KG1 (cell line): ENCODE measurements at places on chromosomes 1 and 21.

DNA sequence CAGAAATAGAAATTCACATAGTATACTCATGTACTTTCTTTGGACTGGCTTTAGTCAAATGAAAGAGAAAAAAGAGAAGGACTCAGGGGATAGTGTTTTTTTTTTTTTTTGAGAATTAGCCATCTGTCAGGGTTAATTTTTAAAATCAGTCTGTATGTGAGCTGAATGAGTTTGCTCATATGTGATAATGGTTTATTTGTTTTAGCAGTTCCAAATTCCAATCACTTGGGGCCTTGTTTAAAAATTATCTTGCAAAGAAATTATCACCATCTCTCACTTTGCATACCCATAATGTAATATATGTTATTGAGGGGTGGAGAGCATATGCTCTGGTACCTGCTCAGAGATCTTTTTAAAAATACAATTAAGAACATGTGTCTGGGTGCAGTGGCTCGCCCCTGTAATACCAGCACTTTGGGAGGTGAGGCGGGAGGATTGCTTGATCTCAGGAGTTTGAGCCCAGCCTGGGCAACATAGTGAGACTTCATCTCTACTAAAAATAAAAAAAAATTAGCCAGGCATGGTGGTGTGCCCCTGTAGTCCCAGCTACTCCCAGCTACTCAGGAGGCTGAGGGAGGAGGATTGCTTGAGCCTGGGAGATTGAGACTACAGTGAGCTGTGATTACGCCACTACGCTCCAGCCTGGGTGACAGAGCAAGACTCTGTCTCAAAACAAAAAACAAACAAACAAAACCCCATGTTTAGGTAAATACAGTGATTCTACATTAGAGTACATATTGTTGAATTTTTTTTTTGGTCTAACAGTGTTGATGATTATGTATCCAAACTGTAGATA, 19.7 kb downstream of the GNAI3 start:
- DNase-seq: no peak

GRCh38 chr21:46527801-46528200, 69.1 kb downstream of the DIP2A start:
- DNase-seq: no peak

DNA sequence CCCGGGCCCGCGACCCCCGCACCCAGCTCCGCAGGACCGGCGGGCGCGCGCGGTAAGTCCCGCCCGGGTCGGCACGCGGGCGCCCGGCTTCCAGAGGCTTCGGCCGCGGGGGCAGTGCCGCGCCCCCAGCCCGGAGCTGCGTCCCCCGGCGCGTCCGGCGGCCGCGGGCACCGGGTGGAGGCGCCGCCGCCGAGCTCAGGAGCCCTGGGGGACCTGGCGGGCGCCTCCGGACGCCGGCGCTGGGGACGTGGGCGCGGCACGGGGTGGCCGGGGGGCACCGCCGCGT, 227 bp downstream of the NBL1 start:
- DNase-seq: no peak

DNA sequence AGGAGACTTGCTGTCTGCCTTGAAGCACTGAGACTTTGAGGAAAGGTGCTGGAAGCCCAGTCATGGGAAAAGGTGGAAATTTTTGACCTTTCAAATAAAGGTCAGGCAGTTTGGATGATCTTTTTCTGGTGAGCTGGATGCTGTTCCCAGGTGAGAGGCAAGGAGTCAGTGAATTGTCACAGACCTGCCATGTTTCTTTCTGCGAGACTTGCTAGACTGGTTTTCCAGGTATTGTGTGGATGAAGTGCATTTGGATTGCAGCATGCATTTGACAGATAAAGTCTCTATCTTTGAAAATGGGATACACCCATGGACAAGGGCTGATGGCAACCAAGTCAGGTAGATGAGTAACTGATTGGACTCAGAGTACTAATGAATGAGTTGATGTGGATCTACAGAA, 65.7 kb upstream of the NHLH2 start:
- DNase-seq: no peak

DNA sequence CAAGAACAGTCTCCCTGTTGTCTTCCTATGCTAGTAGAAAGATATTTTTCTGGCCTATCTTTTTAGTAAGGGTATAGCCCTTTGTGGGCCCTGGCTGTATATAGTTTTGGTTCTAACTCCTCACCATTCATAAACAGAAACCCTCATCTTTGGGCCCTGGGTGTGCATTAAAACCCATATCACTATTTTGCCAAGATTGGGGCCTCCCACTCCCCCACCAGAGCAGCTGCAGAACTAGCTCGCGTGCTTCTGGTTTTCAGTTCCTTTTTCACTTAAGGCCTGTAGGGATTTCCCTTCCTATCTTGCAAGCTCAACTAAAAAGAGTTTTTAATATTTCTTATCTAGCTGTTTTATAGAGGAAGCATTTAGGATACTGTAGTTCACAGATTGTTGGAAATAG, 106.4 kb downstream of the RGL1 start:
- DNase-seq: no peak

DNA sequence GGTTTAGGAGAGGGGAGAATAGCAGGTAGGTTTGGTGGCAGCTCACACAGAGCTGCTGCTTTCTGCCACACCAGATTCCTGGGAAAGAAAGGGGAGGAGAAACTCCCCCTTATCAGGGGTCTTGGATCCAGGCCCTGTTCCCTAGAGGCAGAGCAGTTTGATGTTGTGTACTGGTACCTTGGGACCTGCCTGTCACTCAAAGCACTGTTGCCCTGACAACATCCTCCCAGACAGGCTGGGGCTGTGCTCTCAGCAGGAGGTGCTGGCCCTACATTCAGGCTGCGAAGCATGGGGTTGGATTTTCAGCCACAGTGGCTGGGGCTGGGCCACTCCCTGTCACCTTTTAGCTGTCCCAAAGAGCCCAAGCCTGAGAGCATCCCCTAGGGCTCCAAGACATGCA, 188.0 kb downstream of the GRIK3 start:
- DNase-seq: no peak

- no peak for DNase-seq
These were observed 10.1 kb upstream of the CLIC4 start for GRCh38 chr1:24735156-24735508.

DNA sequence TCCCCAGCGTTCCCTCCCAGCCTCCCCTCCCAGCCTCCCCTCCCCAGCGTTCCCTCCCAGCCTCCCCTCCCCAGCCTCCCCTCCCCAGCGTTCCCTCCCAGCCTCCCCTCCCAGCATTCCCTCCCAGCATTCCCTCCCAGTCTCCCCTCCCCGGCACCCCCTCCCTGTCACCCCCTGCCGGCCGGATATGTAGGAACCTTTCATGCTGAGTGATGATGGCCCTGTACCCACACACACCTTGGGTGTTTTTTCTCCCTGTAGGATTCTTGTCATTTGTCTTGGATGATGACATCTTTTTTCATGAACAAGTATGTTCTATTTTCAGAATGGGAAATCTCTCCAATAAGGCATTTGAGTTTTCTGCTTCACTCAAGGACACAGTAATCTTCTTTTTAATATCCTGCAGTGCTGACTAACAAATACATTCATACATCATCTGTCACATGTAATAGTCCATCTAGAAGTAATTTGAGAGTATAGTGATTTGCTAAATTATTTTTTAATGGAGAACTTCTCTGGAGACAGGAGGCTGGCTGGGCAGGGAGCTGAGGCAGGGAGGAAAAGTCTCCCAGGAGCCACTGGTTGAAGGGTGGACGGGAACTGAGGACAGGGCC, 19.5 kb downstream of the FTCD start:
- DNase-seq: no peak

DNA sequence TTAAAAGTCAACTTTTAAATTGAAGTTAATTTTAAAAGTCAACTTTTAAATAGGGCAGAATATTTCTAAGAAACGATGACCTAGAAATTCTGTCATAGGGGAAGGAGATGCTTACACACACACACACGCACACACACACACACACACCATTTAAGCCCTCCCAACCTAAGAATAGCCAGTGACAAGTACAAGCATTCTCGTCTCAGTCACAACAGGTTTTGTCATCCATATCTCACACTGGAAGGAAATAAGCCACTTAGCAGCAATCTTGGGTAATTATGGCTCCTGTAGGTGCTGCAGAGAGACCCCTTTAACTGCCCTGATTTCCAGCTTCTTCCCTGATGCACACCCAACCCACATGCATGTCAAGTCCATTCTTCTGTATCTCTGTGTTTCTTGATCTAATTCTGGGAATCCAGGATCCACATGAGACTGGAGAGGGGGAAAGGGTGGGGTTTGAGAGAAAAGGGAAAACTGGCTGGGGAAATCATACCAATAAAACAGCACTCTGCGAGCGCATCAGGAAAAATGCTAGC, 338.1 kb downstream of the PAPPA2 start:
- no peak for DNase-seq

DNA sequence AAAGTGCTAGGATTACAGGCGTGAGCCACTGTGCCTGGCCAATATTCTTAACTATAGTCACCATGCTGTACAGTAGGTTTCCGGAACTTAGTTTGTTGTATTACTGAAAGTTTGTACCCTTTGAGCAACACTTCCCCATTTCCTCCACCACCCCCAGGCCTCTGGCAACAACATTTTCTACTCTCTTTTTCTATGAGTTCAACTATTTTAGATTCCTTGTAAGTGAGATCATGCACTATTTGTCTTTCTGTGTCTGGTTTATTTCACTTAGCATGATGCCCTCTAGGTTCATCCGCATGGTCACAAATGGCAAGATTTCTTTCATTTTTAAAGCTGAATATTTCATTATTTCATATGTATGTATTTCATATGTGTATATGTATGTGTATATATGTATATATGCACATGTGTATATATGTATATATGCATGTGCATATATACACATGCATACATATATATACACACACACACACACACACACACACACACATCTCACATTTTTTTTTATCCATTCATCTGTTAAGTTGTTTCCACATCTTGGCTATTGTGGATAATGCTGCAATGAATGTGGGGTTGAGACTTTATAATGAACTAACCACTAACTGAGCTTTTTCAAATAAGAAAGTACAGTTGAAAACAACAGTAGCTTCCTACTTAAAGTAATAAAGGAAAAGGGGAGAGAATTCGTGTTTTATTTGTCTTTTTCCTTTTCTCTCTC, 256.8 kb upstream of the C1orf105 start:
- no peak for DNase-seq

- no peak for DNase-seq
These were observed 212.4 kb upstream of the USP24 start for GRCh38 chr1:55427606-55428005.

DNA sequence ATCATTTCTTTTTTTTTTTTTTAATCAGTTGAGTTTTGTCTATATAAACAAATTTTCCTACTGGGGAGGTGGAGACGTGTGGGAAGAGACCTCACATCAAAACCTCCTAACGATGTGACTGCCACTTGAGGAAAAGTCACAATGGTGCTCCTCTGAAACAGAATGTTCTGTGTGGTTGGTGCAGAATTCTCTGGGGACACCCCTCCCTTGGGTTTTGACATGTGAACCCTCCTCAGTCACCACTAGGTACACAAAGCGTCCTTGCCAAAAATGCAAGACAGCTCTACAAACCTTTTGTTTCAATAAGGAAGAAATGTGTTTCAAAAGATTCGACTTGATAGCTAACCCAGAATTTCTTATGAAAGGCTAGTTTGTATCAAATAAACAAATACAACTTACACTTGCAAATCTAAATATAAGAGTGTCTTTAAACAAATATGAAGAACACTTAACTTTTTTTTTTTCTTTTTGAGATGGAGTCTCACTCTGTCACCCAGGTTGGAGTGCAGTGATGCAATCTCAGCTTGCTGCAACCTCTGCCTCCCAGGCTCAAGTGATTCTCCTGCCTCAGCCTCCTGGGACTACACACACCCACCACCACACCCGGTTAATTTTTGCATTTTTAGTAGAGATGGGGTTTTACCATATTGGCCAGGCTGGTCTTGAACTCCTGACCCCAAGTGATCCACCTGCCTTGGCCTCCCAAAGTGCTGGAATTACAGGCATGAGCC, 9.3 kb downstream of the SLC25A24 start:
- DNase-seq: no peak

DNA sequence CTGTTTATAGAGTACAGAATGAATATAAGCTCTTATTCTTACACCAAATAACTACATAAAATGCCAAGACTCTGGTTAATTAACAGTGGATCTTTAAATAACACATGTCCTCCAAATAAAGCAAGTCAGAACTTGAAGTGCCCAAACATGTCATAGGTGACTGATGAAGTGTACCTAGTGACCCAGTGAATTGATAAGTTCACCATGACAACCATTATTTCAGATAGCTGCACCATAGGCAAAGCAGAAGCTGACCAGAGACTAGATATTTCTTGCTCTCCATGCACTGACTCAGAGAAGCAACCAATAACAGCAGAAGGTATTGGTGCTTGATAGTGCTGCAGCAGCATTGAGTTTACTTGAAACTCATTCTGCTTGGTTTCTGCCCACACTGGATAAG, 192.1 kb downstream of the DUSP10 start:
- no peak for DNase-seq

- DNase-seq: no peak
These were observed 4.9 kb upstream of the ATXN7L2 start for GRCh38 chr1:109478806-109479205.

GRCh38 chr1:185595835-185596667, 138.1 kb upstream of the HMCN1 start:
- DNase-seq: no peak

DNA sequence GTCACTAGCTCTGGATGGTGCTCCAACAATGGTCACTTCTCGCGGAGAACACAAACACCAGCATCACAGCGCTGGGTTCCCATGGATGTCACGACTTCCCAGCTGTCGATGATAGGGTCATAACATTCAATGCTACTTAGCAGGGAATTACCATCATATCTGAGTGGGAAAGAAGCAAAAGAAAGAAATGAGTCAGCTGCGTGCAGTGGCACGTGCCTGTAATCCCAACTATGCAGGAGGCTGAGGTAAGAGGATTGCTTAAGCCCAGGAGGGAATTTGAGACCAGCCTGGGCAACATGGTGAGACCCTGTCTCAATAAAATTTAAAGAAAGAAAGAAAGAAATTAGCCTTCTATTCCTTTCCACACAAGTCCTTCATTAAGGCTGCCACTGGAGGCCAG, 3.6 kb upstream of the RABIF start:
- no peak for DNase-seq

GRCh38 chr1:12284486-12284885, 54.7 kb downstream of the VPS13D start:
- DNase-seq: no peak

DNA sequence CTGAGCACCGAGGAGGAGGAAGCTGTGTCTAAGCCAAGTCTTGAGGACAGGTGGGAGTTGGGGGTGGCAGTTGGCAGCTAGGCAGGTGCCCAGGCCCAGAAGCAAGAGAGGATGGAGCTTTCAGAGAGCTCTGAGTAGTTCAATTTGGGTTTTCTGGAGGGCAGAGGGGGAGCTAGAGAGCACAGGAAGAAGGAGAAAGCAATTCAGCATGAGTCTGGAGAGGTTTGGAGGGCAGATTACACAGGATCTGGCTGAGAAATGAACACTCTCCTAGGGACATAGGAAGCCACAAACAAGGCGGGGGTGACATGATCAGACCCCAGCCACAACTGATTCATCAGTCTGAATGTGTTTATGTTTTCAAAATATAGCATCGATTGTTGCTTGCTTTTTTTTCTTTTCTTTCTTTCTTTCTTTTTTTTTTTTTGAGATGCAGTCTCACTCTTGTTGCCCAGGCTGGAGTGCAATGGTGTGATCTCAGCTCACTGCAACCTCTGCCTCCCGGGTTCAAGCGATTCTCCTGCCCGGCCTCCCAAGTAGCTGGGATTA, 23.8 kb downstream of the PTPRF start:
- peak; percentile 15 for DNase-seq
